Right atrium auricular region (tissue), 2 donors: ENCODE measurements at places on chromosomes 1 and 21. TPM values are rescaled to one million over a fixed set of nuclear protein-coding genes. Genes with fewer than 3 reads are reported as not detected.

DNA sequence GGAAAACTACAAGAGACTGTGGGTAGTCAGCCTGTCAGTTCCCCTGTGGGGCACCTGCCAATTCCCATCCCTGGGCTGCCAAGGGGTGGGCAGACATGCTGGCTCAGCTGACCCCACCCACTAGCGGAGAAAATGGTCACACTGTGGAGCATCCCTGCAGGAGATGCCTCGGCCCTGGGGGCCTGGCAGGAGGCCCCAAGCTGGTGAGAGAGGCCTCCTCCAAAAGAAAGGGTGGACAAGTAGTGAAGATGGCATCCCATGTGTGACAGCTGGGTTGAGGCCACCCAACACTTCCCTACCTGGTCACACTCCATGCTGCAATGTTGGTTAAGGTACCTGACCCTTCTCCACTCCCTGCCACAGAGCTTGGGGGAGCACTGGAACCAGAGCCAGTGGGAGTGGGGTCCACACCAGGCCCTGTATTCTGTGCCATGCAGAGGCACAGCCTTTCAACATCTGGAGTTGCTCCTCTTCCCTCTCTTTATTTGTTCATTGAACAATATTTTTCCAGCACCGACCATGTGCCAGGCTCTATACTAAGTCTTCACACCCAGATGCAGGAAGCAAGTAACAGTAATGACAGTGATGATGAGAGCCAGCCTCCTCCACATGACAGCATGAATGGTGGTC is 59.5 kb downstream of the KLHDC7A start:
- no peak overlapping the region for H3K27ac ChIP-seq
- no peaks in the 10 kb centered on the region for H3K36me3 ChIP-seq
- peak; percentile 13 for DNase-seq

GRCh38 chr1:168636642-168637111 is 60.3 kb downstream of the XCL1 start:
- peak; percentile 66 for DNase-seq
- H3K27ac ChIP-seq = peak overlapping the region; percentile 9
- no peaks in the 10 kb centered on the region for H3K36me3 ChIP-seq
- no peaks in the 10 kb centered on the region for H3K4me1 ChIP-seq
- H3K27me3 ChIP-seq = no peaks in the 10 kb centered on the region

DNA sequence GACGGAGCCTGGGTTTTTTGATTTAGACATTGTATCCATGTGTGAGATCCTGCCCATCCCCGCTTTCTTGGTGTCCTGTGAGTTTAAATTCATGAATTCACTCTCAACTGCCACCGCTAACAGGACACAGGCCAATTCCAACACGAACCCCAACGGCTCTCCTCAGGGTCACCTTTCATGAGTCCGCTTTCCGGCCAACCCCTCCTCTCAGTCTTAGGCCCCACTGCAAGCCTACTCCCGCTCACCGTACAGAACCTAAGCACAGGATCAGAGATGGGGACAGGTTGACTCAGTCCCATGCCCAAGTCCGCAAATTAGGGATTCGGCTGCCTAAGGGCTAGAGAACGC is 238 bp upstream of the SCP2 start:
- peak overlapping the region; percentile 90 for H3K27ac ChIP-seq
- no peak for DNase-seq
- no peaks in the 10 kb centered on the region for H3K27me3 ChIP-seq
- H3K4me3 ChIP-seq = peak overlapping the region; percentile 61

- no peak overlapping the region for H3K27ac ChIP-seq
- H3K27me3 ChIP-seq = no peaks in the 10 kb centered on the region
- no peak for DNase-seq
- H3K4me1 ChIP-seq = peaks cover 19% of the 10 kb centered on the region
Measured at GRCh38 chr1:6385488-6386191, 7.9 kb downstream of the ACOT7 start.

DNA sequence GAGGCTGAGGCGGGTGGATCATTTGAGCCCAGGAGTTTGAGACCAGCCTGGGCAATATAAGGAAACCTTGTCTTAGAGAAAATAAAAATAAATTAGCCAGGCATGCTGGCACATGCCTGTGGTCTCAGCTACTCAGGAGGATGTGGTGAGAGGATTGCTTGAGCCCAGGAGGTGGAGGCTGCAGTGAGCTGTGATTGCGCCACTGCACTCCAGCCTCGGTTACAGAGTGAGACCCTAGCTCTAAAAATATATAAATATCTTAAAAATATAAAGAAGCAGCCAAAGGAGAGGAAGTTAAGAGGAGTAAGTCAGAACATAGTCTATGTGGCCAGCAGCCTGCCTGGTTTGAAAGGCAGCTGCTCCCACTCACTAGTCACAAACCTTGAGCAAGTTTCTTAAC is 4.5 kb upstream of the IL10RB start:
- H3K27me3 ChIP-seq = no peaks in the 10 kb centered on the region
- H3K4me3 ChIP-seq = no peak overlapping the region
- H3K36me3 ChIP-seq = peaks cover 26% of the 10 kb centered on the region
- DNase-seq = no peak
- no peak overlapping the region for H3K27ac ChIP-seq

DNA sequence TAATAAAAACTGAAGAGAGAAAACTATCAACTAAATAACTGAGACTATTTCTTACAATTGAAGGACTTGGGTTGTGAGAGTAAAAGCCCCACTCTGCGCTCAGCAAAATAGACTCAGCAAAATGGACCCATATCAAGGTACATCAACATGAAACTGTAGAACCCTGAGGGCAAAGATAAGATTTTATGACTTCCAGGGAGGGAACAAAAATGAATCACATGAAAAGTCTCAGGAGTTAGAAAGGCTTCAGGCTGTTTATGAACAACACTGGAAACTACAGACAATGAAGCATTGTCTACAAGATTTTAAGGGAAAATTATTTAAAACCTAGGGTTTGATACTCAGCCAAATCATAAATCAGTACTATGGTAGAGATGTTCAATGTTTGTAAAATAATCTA is 434.3 kb downstream of the PTPRC start:
- no peak overlapping the region for H3K27ac ChIP-seq
- no peak for DNase-seq
- no peaks in the 10 kb centered on the region for H3K4me1 ChIP-seq
- no peak overlapping the region for H3K4me3 ChIP-seq
- no peaks in the 10 kb centered on the region for H3K27me3 ChIP-seq

DNA sequence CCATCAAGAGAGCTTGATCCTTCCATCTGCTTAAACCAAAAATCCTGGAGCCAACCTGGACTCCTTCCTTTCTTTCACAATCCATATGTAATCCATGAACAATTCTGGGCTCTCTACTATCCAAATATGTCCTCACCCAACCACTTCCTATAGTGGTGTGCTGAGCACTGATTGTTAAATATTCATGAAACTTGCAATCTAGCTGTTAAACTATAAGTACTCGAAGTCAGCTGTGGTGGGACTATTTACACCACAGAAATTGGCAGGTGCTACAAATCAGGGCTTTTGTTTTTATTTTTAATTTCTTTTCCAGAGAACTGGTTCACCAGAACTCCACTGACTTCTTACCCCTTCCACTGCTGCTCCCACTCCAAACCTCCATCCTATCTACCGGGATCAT is 57.2 kb upstream of the KCND3 start:
- no peak overlapping the region for H3K4me3 ChIP-seq
- no peak for DNase-seq
- H3K27me3 ChIP-seq = no peaks in the 10 kb centered on the region
- H3K27ac ChIP-seq = no peak overlapping the region
- no peaks in the 10 kb centered on the region for H3K4me1 ChIP-seq
- H3K36me3 ChIP-seq = no peaks in the 10 kb centered on the region

- peak; percentile 73 for DNase-seq
- peak within 1 kb of the TSS; percentile 42 for H3K4me3 ChIP-seq
- no peak within 1 kb of the TSS for H3K27ac ChIP-seq
Measured at GRCh38 chr1:247857069-247857984, at the start of gene TRIM58. Gene TRIM58, plus strand, starts transcription at chr1:247857187. Its CDS starts 60 bp downstream, at chr1:247857247.

DNA sequence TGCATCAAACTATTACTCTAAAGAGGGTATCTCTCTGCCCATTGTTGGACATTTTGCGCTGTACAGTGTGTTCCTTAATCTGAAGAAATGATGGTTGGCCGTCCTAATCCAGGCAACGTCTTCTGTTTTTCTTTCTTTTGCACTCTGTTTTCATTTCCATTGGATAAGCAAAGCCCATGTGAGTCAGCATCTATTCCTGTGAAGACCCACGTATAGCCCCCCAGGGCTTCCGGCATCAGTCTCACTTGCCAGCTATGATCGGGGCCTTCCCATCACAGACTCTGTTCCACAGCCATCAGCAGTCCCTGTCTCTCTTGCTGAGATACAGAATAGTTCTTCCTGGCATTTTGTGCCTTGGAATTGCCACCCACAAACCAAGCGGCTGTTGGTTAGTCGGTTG is 29.2 kb upstream of the BRDT start:
- H3K4me3 ChIP-seq = no peak overlapping the region
- H3K36me3 ChIP-seq = no peaks in the 10 kb centered on the region
- H3K27me3 ChIP-seq = no peaks in the 10 kb centered on the region
- no peak for DNase-seq
- no peaks in the 10 kb centered on the region for H3K4me1 ChIP-seq

DNA sequence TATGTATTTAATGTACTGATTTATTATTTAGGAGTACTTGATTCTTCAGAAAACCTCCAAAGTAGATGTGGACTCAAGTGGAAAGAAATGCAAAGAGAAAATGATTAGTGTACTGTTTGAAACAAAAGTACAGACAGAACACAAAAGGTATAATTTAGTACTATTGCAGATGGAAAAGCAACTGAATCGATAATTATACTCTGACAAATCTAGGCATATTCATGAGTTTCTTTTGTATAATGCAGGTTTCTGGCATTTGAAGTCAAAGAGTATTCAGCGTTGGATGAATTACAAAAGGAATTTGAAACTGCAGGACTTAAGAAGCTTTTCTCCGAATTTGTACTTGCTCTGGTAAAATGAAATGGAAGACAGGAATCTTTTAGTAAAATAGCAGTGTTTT is 12.5 kb downstream of the RWDD3 start:
- H3K4me3 ChIP-seq = no peak overlapping the region
- H3K27ac ChIP-seq = no peak overlapping the region
- H3K36me3 ChIP-seq = peaks cover 16% of the 10 kb centered on the region
- no peaks in the 10 kb centered on the region for H3K4me1 ChIP-seq
- no peak for DNase-seq

DNA sequence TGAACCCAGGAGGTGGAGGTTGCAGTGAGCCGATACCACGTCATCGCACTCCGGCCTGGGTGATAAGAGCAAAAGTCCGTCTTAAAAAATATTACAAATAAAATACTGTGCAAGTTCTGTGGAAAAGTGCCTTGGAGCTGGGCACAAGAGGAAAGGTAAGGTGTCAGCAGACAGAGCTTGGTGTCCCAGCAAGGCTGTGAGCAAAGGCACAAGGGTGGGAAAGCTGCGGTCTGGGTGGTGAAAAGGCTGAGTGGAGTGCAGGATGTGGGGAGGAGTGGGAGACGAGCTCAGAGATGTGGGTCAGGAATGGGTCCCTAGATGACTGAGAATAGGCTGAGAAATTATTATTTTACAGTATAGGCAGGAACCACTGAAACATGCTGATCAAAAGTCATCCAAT is 150.6 kb downstream of the RHOU start:
- H3K36me3 ChIP-seq = no peaks in the 10 kb centered on the region
- no peak overlapping the region for H3K27ac ChIP-seq
- no peak for DNase-seq
- no peaks in the 10 kb centered on the region for H3K27me3 ChIP-seq

DNA sequence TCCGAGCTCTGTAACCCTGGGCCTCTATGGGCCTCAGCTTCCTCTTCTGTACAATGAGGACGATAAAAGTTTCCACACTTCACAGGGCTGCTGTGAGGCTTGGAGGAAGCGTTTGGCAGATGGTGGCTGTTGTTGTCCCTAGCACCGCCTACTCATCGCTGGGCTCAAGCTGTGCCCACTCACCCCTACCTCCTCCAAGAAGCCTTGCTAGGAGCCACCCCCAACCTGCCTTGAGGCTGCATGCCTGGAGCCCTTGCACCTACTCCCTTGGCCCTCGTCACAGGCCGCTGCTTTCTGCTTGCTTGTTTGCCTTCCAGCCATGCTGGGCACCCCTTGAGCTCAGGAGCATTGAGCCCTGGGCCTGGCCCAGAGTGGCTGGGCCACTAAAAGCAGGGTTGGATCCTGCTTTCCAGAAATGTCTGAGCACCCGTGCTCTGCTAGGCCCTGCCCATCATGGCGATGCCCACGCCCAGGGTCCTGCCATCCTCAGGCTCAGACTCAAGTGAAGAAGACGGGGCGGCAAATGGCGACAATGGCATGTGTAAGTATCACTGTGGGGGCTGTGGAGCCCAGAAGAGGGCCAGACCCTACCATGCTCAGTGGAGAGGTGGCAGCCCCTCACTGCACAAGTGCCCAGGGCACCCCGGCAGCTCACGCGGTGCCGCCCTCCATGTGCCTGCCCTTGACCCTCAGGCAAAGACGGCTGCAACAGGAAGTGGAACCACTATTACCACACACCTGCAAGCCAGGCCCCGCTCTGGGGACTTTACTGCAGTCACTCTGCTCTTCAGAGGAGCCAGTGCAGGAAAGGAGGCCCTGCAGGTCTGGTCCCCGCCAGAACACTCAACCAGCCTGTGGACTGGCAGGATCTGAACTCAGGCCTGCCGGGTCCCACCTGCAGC is 9.5 kb downstream of the SH3BGRL3 start:
- H3K27me3 ChIP-seq = no peaks in the 10 kb centered on the region
- no peaks in the 10 kb centered on the region for H3K4me1 ChIP-seq
- no peak overlapping the region for H3K4me3 ChIP-seq
- peak overlapping the region; percentile 20 for H3K27ac ChIP-seq
- no peak for DNase-seq
- H3K36me3 ChIP-seq = no peaks in the 10 kb centered on the region

DNA sequence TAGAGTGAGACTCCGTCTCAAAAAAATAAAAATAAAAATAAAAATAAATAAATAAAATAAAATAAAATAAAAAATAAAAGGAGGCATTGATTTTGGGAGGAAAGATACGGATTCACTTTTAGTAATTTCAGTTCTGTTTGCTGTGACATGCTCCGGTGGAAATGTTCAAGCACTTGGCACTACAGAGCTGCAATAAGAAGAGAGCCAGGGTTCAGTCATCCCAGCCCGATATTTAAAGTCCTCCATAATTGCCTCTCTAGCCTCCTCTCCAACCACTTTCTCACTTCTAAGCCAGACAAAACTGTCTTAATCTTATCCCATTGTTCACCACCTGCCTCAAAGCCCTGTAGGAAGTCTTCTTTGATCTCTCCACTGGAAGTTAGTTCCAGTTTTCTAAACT is 55.0 kb upstream of the MACF1 start:
- H3K4me3 ChIP-seq = no peak overlapping the region
- H3K4me1 ChIP-seq = peaks cover 43% of the 10 kb centered on the region
- H3K27me3 ChIP-seq = no peaks in the 10 kb centered on the region
- H3K36me3 ChIP-seq = no peaks in the 10 kb centered on the region

- H3K4me3 ChIP-seq = no peak overlapping the region
- H3K27ac ChIP-seq = no peak overlapping the region
- H3K36me3 ChIP-seq = no peaks in the 10 kb centered on the region
- H3K27me3 ChIP-seq = peaks cover 7% of the 10 kb centered on the region
Measured at GRCh38 chr1:176954242-176954641, 210.3 kb downstream of the ASTN1 start.

GRCh38 chr1:230393722-230394121 is 32.4 kb downstream of the PGBD5 start:
- peaks cover 29% of the 10 kb centered on the region for H3K4me1 ChIP-seq
- no peaks in the 10 kb centered on the region for H3K27me3 ChIP-seq
- no peak overlapping the region for H3K27ac ChIP-seq
- no peak overlapping the region for H3K4me3 ChIP-seq

- DNase-seq = no peak
- H3K27me3 ChIP-seq = no peaks in the 10 kb centered on the region
- H3K4me1 ChIP-seq = no peaks in the 10 kb centered on the region
- no peak overlapping the region for H3K27ac ChIP-seq
Measured at GRCh38 chr1:36024847-36025246, 59.0 kb upstream of the TEKT2 start.

RGS1 gene
- 22.8 TPM for total RNA-seq

DENND2D gene
- 5.7 TPM for total RNA-seq

CACHD1 gene
- 3.1 TPM for total RNA-seq
